Stimulated activated CD8-positive, alpha-beta memory T cell treated with anti-CD3 and anti-CD28 coated beads, Interleukin-12 subunit alpha, Interleukin-12 subunit beta, amount 100 ng/mL, for 1 hour (primary cell): ENCODE measurements at places on chromosomes 11 and 22.
A peak's percentile ranks its signal among the peaks of the same experiment; 100 is the strongest.

GRCh38 chr11:45889555-45889954 lies 4.1 kb downstream of the MAPK8IP1 start:
- no peak for DNase-seq

- DNase-seq, result no peak
Observed at GRCh38 chr11:122375687-122376399, 259.8 kb upstream of the BLID start.

- no peak for DNase-seq
Observed at GRCh38 chr11:119673759-119674336, 55.2 kb downstream of the NECTIN1 start.

DNA sequence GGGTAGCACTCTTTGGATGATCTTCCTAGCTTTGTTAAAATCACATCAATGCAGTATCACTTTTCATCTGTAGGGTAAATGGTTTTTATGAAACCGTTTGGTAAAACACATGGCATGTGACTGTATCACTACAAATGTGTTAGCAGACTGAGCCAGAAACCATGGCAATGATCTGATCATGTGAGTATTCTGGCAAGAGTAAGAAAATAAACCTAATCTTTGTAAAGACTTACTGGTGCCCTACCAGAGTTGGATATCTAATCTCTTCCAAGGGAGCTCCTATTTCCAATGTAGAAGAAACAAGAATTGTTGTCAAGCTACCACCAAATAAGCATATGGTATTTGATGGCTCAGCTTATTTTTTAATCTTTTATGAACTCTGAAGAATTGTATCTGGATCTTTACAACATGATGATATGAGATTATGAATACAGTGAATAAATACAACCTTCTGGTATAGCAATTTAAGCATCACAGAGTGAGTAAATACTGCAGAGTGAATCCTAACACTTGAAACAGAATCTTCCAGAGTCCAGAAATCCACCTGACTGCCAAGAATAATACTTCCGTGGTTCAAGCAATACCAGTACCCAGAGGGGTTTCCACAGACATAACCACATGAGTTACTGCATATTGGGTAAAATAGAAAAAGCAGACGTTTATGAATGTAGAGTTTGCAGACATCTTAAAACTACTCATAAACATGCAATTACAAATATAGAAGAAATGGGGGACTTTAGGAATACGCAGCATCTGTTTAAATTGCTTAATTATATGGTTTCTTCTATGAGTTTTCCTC lies 238.8 kb downstream of the TTC28 start:
- DNase-seq, result no peak

GRCh38 chr11:119717839-119718534 lies 11.0 kb downstream of the NECTIN1 start:
- no peak for DNase-seq

GRCh38 chr11:81098471-81098870 lies 1635.2 kb downstream of the FAM181B start:
- no peak for DNase-seq

DNA sequence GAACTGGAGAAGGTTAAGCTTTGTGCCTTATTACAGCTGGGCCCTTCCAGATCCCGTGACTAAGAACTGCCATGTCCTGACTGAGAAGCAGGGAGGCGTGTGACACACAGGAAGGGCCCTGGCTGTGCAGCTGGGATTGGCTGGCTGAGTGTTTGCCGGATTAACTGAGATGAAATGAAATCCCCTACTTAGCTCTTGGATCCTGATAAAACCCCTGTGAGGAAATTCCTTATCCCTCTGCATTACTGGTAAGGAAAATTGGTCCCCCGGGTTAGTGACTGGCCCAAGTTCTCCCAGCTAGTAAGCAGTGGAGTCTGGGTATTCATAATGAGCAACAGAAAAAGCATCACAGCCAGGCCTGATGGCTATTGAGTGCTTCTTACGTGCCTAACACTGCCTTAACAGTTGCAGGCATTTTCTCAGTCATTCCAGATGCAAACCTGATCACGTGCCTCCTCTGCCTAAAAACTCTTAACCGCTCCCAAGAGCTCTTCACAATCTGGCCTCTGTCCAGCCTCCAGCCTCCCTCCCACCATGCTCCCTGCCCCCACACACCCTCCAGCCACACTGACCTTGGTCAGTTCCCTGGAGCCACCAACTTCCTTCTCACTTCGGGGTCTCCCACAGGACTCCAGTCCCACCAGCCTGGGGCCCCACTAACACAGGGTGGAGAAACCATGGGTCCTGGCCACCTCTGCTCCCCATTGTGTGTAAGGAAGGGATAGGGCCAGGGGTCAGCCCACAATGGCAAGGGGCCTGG lies 37.8 kb downstream of the ARRB1 start:
- no peak for DNase-seq

DNA sequence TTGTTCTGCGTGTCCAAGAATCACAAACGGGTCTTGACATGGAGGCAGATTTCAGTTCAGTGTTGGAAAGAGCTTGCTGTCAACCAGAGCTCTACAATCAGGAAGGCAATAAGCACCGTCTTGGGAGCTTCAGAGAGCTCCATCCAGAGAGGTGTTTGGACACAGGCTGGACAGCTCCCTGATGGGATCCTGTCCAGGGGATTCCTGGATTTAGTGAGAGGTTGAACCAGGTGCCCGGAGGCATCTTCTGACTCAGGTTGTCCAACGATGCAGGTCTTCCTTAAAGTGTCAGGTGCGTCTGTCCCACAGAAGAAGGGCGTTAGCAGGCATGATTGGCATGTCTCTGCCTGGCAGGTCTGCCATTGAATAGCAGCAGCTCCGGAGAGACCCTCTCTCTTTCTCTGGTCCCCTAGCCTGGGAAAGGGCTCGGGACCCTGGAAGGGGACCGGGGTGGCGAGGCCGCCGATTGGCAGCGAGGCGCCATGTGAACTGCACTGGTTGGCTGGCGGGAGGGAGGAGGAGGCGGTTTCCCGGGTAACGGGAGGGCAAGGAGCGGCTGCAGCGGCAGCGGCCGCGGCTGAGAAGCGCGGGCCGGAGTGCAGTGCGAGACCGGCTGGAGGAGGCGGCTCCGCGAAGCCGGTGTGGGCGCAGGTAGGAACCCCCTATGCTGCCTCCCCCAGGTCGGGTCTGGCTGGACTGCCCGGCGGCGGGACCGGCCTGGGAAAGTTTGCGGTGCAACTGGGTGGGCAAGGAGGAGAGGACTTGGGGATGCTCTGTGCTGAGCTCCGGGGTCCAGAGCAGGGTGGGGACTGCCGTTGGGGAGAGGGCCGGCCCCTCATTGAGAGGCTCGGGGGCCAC lies 104.1 kb upstream of the E2F8 start:
- no peak for DNase-seq

DNA sequence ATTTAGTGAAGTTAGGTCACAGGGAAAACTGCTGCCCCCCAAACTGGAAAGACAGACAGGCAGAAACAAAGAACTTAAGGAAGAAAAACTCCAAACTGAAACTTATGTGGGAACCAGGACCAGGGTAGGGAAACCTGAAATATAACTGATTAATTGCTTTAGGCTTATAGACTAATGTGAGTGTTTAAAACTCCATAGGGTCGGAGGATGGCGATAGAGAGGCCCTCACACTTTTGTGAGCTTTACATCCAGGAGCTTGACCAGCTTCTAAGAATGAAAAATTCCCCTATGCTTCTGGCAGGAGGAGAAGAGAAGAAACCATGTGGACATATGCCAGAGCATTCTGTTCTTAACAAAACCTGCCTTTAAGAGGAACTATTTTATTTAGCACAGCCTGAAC lies 598.6 kb downstream of the NELL1 start:
- no peak for DNase-seq

DNA sequence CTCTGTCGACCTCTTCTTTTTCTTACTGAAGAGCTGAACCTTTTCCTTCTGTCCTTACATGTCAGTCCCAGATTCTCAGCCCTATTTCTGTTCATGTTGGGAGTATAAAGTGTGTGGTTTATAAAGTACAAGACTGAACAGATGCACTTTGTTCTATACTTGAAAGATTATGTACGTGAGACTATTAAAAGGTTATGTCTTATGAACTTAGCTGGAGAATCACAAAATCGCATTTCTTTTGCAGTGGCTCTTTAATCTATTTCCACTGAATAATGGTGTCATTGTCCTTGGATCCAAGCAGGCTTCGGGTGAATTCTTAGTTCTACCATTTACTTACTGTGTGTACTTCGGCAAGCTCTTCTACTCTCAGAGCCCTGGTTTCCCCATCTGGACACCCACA lies 558.4 kb downstream of the TMEM135 start:
- DNase-seq, result no peak

GRCh38 chr11:61587951-61588727 lies 7.3 kb upstream of the SYT7 start:
- peak; percentile 37 for DNase-seq

GRCh38 chr11:15770798-15771414 lies 585.4 kb downstream of the SOX6 start:
- DNase-seq, result no peak

- DNase-seq, result no peak
Observed at GRCh38 chr11:116928102-116928777, 90.8 kb upstream of the APOA1 start.

DNA sequence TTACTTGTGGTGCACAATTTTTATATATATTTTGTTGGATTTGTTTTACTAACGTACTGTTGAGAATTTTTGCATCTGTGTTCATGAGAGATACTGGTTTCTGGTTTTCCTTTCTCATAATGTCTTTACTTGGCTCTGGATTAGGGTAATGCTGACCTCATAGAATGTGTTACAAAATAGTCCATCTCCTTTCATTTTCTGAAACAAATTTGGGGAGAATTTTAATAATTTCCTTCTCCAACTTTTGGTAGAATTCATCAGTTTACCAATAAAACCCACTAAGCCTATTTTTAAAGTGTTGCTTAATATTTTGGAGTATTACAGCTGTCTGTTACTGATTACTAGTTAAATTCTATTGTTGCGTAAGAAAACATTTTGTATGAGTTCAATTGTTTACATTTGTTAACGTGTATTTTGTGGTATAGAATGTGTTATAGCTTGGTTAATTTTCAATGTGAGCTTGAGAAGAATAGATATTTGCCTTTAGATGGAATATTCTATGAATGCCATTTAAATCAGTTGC lies 11.5 kb downstream of the TRIM22 start:
- DNase-seq, result no peak

GRCh38 chr11:23413057-23413456 lies 552.8 kb upstream of the CCDC179 start:
- no peak for DNase-seq

DNA sequence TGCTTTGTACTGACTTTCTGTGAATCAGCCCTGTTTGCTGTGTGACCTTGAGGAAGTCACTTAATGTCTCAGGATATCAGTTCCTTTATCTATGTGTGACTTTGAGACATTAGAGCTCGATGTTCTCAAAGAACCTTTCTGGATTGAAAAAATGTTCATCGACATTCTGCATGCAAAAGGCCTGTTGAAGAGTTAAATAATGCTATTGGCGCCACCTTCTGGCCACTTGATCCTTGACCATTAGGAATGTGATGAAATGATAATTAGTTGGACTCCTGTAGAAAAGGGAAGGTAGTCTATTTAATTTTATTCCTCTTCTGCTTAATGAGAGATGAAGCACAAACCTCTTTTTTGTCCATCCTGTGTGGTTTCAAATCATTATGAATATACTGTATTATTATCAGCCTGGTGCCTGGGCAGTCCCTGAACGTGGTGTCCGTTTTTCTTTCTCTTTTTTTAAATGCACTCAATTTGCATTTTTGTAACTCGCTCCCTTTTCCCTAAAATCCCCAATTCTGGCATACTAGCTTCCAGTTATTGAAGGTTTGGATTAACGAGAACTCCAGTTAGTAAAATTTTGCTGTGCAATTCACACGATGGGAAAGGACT lies 20.7 kb downstream of the ELF5 start:
- DNase-seq, result peak; percentile 19

DNA sequence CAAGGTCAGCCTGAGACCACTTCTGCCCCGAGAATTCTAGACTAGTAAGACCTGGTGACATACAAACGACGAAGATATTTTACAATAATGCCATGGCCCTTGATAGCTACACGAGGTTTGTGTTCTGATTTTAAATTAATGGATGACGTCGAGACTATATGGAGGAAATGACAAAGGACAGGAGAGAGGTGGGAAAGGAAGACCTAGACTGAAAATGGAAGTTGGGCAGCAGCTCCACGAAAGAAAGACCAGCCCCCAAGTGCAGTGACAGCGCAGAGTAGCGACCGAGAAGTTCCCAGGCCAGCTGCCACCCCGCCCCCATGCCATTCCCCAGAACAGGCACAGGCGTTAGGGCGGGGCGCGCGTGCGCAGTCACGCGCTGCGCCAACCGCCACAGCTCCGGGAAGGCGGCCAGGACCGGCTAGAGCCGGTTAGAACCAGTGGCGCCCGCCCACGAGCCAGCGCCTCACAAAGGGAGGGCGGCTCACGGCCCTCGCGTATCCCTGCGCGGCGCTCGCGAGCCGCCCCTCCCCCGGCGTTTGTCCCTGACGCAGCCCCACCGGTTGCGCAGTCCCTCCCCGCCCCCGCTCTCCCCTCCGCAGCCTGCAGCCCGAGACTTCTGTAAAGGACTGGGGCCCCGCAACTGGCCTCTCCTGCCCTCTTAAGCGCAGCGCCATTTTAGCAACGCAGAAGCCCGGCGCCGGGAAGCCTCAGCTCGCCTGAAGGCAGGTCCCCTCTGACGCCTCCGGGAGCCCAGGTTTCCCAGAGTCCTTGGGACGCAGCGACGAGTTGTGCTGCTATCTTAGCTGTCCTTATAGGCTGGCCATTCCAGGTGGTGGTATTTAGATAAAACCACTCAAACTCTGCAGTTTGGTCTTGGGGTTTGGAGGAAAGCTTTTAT lies 1.5 kb upstream of the MALAT1 start:
- peak; percentile 96 for DNase-seq

DNA sequence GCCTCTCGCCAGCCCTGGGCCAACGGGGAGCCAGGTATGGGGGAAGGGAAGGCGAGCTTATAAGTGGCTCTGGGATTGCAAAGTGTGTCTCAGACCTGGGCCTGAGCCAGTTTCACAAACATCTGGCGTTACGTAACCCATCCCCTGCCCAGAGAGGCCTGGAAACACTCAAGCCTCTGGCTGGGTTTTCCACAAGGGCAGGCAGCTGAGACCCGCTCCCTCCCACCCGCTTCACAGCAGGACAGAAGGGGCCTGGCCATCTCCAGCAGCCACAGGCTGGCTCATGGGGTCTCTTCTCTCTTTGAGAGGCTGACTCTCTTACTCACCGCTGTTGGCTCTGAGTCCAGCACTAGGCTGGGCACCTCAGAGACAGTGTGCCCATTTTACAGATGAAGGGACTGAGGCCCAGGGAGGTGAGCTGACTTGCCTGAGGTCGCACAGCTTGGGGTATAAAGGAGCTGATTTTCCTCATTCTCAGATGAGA lies 44.5 kb downstream of the TRIOBP start:
- DNase-seq, result no peak

DNA sequence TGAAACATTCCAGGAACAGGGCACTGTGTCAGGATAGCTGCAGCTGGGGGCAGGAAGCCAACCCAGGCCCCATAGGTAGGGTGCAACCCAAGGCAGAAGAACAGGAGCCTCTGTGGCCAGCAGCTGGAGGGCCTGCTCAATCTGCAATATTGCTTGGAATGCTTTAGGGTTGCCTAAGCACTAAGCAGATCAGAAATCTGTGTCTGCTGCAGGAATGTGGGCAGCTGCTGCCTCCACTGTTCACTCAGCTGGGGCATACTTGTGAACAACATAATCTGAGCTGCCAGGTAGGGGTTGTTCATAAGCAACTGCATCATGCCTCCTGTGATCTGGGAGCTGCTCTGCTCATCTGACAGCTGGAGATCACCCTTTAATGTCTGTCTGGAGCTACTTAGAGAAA lies 1.7 kb downstream of the UBQLNL start:
- no peak for DNase-seq
